ENCODE measurements at places on chromosomes 1 and 21.

DNA sequence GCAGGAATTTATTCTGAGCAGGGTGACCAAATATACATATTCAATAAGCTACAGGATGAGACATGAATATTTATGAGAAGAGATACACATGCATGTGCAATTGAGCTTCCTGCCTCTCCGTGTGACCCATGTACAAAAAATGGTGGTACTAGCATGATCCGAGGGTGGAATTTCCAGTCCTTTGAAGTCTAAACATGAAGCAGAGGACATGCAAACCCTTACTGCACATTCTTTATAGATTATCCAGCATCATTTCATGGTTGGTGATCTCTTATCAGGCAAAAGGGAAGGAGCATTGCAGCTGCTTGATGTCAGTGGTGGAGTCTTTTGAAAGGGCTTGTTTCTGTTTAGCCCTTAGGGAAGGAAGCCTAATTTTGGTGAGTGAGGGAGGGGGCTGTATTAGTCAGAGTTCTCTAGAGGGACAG is 448.6 kb downstream of the SETD4 start:
- DNase-seq: no peak

DNA sequence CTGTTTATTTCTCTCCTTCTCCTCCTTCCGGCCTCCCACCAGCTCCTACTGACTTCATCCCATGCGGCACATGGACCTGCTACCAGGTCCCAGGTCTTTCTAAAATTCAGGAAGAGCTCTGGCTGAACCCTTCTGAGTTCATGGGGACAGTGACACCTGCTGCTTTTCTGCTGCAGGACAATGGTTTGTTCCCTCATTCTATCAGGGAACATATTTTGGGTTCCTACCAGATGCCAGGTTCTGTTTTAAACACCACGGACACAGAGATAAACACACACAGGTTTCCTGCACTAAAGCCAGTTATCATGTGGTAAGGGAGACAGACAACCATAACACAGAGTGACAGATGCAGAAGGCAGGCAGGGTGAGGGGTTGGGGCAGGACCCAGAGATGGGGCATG is 114.0 kb upstream of the RAB4A start:
- DNase-seq: no peak

GRCh38 chr1:94205639-94206038 is 31.7 kb downstream of the ARHGAP29 start:
- no peak for DNase-seq

DNA sequence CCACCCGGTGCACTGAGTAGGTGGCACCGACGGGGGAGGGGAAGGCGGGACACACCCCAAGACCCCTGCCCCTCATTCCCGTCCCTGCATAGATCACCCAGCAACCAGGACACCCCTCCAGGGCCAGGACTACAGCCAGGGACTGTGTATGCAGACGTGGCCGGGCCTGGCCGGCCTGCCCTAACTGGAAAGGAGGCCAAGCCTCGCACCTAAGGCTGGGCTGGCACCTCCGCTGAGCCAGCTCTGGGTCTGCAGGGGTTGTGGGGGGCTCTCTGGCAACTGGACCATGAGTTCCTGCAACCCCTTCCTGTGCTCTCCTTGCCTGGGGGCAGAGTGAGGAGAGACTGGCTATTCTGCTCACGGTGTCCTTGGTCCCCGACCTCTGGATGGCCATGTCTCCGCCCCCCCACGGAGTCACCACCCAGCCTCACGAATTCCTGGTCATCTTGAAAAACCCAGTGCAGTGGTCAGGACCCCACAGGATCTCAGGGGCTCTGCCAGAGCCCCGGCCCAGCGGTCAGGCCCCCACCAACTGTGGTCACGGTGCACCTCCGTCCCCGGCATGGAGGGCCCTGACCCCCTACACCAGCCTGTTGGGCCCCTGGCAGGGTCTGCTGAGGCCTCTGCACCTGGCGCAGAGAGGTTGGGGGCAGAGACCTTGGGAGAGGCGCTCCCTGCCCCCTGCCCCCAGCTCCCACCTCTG is 1.1 kb upstream of the FNDC10 start:
- DNase-seq: no peak

DNA sequence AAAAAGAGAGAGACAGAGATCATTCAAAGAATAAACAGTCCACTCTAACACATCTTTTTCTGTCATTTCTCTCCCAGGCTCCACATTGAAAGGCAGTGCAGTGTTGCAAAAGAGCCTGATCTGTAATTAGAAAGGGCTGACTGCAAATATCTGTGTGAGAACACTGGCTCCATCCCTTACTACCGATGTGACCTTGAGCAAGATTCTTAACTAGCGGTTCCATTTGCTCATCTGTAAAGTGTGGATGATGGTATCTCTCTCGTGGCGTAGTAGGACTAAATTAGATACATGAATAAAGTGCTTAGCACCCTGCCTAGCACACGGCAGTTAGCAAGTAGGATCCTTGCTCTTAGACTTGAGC is 26.9 kb upstream of the SLC44A3 start:
- no peak for DNase-seq

- no peak for DNase-seq
Measured at GRCh38 chr1:57232500-57232899, 191.4 kb downstream of the DAB1 start.

DNA sequence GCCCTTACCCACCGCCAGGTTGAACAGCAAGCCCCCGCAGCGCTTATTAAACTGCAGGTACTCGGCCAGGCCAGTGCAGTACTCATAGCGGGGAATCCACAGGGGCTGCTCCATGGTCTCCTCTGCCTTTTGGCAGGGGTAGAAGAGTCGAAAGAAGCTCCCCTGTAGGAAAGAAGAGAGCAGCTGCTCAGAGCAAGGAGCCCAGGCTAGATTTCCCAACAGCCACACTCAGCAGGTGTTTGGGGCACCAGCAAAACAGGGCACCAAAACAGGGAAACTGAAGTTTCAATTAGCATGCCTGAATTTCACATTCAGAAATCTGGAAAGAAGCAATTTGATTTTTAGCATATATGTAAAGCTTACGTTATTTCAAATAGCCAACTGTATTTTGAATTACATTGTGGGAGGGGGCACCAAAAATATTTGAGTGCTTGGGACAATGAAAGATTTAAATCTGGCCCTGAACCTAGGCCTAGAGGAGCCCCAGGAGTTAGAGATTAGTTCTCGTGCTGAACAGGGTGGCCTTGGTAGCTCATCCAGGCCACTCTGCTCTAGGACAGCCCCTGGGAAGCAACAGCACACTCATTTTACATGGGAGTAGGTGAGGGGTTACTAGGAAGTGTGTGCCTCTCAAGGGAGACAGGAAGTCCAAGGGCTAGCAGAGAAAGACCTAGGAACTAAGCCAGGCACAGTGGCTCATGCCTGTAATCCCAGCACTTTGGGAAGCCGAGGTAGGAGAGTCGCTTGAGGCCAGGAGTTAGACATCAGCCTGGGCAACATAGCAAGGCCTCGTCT is 8.2 kb downstream of the PAFAH2 start:
- no peak for DNase-seq

DNA sequence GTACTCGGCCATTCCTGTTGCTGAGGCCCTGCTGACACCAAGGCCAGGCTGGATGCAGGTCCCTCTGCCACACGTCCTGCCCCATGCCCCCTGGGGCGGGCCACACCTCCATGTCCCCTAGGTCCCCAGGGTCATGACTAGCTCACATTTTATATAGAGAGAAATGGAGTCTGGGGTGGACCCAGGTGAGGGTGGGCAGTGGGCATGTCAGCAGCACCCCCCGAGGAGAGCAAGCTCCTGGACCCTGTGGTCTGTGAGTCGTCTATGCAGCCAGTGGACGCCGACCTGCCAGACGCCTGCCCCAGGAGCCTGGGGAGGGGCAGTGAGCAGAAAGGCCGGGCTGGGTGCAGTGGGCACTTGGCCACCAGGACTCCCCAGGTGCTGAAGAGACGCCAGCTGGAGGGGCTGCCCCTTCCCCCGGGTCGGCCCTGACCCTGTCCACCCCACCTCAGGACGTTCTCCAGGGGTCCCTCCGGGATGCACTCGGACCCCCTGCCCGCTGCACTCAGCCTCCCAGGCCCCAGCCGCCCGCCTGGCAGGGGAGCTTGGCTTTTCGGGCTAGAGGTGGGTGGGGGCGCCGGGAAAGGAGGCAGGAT is 15.9 kb downstream of the SAMD11 start:
- DNase-seq: no peak

GRCh38 chr1:211851174-211851573 is 20.6 kb upstream of the LPGAT1 start:
- no peak for DNase-seq

DNA sequence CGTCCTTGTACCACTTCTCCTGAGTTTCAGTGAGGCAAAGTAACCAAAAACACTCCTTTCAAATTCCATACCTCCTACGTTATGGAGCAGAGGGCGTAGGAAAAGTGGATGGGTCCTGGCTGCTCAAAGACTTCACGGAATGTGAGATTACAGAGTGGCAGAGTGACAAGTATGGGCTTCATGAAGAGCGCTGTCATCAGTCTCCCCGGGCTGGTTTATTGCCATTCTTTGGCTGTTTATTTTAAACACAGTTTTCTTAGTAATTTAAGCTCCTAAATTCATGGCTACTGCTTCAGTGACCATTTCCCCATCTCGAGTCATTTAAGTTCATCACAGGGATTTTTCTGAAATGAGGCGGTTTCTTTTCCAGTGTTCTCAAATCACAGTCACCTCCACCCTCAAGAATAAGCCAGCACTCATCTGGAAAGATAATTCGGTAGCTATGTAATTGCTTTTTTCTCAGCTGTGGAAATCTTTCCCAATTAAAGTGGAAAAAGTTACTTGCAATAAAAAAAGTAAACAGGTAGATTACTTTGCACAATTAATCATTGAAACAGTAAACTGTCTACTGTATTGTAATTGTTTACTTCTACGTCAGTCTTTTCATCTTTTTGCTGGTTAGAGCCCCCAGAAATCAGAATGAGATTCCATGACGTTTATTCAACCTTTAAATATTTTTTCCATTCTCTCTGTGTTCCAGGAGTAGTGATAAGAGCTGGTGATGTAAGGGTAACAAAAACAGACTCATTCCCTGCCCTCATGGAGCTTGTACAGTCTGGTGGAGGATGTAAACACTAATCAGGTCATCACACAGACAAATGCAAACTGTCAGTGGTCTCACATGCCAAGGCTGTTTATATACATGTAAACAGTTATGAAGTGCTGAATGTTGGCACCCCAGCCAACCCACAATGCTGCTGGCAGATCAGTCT is 3.0 kb upstream of the SMYD2 start:
- no peak for DNase-seq

- DNase-seq: no peak
Measured at GRCh38 chr1:29177022-29177705, 4.5 kb downstream of the SRSF4 start.

DNA sequence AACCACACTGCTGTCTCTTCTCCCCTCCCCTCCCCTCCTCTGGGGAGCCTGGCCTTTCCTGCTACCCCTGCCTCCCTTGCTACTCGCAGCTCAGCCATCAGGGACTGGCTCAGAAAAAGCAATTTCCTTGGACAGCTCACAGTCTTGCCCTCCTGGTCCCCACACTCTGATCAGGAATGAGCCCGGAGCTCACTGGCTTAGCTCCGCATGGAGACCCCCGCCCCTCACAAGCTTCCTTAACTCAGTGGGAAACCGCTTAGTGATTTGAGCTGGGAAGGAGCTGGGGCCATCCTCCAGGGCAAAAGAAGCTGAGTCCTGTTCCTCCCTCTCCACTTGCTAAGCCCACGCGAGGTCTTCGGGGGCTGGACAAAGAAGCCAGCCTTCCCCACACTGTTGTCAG is 70.3 kb upstream of the ACTL8 start:
- DNase-seq: no peak

- no peak for DNase-seq
Measured at GRCh38 chr1:59007820-59008598, 224.2 kb upstream of the JUN start.

GRCh38 chr21:26127918-26128317 is 42.7 kb downstream of the APP start:
- DNase-seq: no peak

GRCh38 chr1:233005703-233006102 is 55.3 kb downstream of the NTPCR start:
- DNase-seq: no peak

GRCh38 chr1:186980400-186980799 is 151.7 kb downstream of the PLA2G4A start:
- DNase-seq: no peak

DNA sequence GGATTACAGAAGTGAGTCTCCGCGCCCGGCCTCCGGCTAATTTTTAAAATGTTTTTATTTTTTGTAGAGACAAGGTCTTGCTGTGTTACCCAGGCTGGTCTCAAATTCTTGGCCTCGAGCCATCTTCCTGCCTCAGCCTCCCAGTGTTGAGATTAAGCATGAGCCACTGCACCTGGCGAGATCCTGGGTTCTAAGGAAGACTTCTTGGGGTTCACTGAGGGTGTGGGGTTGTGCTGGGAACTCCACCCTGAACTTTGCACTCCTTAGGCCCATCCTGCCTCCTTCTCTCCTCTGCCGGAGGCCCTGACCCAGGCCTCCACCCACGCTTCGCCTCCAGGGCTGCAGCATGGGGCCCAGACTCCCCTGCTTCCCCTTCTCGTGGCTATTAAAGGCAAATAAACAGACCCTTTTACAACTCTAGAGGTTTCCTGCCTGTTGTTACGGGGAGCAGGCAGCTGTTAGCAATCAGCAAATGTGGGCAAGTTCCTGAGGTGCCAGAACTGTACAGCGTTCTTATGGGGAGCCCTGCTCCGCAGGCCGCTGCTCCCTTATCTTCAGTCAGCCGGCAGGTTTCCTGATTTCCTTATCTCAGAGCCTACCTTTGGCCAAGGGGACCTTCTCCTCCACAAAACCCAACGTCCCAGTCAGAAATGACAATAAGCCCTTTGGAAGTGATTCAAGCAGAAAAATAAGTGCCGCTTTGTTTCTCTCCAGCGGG is 41.0 kb upstream of the LIN9 start:
- no peak for DNase-seq

- no peak for DNase-seq
Measured at GRCh38 chr1:92883297-92883696, 51.5 kb downstream of the RPL5 start.

GRCh38 chr1:166089804-166090203 is 77.0 kb downstream of the FAM78B start:
- no peak for DNase-seq

DNA sequence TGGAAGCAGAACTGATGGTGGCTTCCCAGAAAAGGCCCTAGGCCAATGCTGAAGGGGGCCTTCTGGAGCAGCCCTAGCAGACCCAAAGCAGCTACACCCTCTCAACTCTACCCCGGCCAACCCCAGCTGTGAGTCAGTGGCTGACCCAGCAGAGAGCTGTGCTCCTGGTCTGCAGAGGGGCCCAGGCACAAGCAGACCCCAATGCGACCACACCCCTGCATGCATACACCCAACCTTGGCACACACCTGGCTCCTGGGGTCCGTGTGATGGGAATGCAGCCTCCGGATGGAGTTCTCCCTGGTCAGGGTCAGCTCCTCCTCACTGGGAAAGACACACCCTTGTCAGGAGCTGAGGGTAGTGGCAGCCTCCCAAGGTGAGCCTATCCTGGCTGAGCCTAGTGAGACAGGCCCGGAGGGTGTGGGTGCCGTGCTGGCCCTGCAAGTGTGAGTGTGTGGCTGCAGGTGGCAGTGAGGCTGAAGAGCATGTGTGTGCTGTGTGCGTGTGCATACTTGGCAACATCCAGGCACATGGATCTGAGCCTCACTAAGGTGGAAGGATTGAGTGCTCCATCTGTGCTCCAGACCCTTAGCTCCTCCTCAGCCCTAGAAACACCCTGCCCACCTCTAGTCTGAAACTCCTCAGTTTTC is 3.9 kb upstream of the ARHGAP30 start:
- no peak for DNase-seq

- no peak for DNase-seq
Measured at GRCh38 chr1:59737638-59738037, 77.1 kb upstream of the HOOK1 start.

Data from CD4-positive, alpha-beta T cell (primary cell).